AG04449 (cell line): ENCODE measurements at places on chromosomes 4 and X.
A peak's percentile ranks its signal among the peaks of the same experiment; 100 is the strongest.

DNA sequence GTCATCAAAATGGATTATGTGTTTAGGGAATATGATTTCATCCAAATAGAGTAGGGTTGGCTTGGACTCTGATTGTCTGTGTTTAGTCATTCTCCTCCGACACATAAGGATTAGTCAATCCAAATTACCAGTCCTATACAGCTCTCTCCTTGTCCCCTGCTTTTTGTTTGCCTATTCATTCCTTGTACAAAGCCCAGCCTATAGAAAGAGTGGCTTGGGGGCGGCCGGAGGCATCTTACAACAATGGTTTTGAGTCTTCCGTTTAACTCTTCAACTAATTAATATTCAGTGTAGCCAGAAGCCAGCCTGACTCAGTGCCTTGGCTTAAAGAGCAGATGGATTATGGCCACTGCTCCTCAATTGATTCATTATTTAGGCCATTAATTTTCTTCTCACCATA lies 796.6 kb upstream of the POU3F4 start:
- no peak for DNase-seq

- DNase-seq = peak; percentile 10
Measured at GRCh38 chr4:151266497-151266896, 10.5 kb upstream of the PRSS48 start.

DNA sequence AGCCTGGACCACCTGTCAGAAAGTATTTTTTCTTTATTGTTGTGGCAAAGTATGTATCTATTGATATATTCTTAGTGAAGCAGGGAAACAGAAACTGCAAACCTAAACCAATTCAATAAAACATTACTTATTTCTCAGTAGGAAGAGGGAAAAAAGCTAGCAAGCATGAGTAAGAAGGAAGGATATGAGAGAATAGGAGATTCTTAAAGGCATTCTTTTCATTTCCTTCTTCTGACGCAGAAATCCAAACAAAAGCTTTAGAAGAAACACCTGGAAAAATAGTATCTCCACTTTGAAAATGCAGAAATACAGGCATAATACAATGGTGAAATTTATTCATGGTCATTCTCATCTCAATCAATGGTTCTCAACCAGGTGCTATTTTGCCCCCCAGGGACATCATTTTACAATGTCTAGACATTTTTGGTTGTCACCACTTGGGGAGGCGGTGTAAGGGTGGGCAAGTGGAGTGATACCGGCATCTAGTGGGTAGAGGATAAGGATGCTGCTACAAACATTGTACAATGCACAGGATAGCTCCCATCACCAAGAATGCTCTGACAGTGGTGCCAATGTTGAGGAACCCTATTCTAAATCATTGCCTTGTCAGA lies 21.7 kb upstream of the ATXN3L start:
- no peak for DNase-seq

DNA sequence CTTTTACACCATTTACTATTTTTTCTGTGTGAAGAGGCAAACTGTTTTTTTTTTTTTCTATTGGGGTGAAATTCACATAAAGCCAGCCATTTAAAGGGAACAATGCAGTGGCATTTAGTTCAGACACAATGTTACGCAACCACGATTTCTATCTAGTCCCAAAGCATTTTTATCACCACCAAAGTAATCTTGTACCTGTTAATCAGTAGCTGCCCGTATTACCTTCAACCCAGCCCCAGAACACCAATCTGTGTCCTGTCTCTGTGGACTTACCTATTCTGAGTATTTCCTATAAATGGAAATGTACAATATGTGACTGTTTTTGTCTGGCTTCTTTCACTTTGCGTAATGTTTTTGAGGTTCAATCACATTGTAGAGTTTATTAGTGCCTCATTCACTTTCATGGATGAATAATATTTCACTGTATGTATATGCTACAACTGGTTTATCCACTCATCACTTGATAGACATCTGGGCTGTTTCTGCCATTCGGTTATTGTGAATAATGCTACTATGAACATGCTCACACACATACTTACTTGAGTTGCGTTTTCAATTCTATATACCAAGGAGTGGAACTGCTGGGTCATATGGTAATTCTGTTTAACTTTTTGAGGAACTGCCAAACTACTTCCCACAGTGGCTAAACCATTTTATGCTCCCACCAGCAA lies 116.2 kb downstream of the CDS1 start:
- DNase-seq = no peak

DNA sequence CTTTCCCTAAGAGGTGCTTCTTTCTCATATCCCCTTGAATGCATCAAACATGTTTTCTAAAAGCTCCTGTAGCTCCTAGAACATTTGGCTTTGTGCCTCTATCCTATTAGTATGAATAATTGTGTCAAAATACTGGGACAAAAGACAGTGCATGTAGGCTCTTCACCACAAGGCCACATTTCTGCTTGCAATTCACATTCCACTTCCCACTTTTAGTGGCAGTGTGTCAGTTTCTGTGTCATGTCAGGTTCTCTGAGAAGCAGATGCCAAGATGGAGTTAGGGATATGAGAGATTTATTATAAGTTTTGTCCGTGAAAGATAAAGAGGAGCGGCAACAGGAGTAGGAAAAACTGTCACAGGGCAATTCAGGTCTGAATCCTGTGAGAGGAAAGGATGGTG lies 61.3 kb upstream of the GPRIN3 start:
- no peak for DNase-seq

DNA sequence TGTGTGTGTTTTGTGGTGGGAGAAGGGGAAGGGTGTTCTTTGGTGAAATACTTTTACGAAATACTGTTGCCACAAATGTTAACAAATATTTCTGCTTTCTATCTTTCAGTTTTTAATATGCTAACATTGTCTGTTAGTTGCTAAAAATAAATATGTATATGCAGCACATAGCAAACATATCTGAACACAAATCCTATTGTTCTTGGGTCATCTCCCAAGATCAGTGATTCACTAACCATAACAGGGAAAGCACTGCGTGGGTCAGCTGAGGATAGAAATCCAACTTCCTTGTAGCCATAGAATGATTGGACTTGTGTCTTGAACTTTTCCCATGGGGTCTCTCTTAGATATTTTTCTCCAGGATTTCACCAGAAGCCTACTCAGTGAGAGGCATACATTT lies 250.3 kb upstream of the FAM47A start:
- no peak for DNase-seq

DNA sequence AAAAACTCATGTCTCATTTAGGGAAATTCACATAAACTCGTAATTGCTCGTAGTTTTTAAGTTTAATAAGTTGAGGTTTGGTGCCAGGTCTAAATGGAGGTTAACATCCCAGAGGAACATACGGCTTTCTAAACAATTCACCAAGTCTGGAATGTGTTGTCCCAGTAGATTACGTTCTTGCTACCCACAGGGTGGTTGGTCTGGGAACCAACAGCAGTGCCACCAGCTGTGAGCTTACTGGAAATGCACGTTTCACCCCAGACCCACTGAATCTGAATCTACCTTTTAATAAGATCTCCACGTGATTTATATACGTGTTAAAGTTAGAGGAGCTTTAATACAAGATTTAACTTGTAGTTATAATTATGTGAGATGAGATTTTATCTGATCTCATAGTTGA lies 134.3 kb downstream of the BMPR1B start:
- no peak for DNase-seq

DNA sequence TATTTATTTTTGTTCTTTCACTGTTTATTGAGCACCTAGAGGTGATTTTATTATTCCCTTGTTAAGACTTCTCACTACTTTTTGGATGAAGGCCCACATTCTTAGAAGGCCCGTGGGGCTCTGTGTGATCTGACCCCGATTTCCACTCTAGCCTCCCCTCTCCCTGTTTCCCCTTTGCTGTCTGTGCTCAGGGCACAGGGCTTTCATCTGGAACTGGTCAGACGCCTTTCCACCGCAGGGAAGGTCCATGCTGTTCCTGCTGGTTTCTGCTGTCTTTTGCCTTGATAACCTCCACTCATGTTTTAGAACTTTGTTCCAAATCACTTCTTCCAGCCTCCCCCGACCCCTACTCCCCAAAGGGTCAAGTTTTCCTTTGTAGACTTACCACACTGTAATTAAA lies 31.3 kb upstream of the ANAPC4 start:
- DNase-seq = no peak

GRCh38 chrX:43557792-43558191 lies 98.3 kb upstream of the MAOA start:
- DNase-seq = no peak

DNA sequence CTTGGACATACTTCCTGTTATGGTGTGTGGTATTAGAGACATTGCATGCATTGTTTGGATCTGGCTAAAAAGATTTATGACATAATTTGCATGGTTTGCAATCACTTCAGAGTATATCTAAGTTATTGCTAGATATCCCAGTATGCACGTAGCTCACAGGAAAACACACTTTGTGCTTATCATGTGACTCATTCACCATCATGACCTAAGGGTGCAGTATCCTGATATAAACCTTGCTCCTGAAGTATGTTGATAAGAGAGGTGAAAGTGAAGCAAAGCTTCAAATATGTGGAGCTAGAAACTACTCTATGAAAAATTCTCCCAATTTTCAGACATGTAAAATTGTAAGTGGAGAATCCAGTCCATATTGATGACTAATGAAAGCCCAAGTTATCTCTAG lies 46.9 kb upstream of the GRXCR1 start:
- DNase-seq = no peak

GRCh38 chr4:52157641-52158316 lies 106.7 kb downstream of the SPATA18 start:
- no peak for DNase-seq

GRCh38 chr4:185424905-185425646 lies 688 bp downstream of the UFSP2 start:
- no peak for DNase-seq

- no peak for DNase-seq
Measured at GRCh38 chr4:153137677-153138630, 66.3 kb upstream of the TRIM2 start.

DNA sequence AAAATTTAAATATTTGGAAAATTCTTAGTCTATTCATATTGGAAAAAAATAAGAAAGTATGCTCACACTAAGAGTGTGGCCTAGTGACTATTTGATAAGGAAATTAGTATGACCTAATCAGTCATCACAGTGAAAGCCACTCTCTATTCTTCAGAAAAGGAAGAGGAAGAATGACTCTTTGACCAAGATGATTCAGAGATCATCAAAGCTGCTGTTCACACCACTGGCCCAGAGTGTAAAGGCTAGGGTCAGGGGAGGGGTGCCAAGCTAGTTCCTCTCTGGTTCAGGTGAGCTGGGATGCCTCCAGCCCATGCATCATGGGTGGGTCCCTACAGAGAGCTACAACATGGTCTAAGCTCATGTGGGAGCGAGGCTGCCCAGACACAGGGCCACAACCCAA lies 396.9 kb upstream of the NDST3 start:
- no peak for DNase-seq

DNA sequence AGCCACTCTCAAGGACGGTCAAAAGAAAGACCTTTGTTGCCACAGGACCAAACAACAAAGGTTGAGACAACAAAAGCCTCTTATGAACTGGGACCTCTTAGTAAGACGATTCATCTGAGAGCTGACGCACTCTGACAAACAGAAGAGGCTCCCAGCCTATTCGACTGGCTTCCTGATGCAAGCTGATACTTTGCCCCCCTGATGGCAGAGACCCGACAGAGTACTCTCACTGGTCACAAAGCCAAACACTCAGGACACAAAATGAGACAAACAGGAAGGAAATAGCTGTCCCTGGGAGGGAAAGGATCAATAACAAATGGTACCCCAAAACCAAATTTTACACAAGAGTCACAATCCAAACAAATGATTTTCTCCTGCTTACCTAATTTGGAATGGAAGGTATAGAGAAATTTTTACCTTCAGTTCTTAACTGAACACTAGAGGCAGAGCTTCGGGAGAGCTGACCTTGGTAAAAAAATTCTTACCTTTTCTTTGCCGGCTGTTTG lies 75.2 kb upstream of the PLAC8 start:
- no peak for DNase-seq

DNA sequence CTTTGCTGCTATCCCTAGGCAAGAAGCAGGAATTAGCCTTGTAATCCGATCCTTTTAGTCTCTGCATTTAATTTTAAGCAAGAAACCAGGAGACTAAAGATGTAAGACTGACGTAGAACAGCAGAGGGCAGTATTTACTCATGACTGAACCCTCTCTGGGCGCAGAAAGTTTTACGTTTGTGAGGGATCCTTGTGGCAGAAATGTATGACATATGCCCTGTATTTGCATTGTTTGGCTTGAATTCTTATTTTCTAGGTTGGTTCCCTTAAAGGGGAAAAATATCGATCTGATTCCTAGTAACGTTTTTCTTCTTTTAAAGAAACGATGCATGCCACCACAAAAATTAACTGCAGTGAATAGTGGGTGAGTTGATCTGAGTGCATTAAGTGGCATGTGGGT lies 1.3 kb upstream of the FAT4 start:
- peak; percentile 68 for DNase-seq

DNA sequence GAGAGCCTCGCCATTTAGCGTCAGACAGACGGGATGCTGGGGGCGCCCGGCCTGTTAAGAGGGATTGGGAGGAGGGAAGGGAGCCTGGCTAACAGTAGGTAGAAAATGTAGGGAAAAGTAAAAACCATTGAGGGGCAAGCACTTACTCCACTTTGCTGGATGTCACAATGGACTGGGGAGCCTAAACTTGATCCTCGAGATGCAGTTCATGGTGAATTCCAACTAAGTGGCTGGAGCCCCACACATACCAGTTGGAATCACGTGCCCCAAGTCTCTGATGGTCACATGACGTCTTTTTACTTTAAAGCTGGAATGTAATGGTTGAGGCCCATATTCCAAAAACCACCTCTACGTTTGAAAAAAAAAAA lies 1.5 kb downstream of the PLS3 start:
- no peak for DNase-seq

DNA sequence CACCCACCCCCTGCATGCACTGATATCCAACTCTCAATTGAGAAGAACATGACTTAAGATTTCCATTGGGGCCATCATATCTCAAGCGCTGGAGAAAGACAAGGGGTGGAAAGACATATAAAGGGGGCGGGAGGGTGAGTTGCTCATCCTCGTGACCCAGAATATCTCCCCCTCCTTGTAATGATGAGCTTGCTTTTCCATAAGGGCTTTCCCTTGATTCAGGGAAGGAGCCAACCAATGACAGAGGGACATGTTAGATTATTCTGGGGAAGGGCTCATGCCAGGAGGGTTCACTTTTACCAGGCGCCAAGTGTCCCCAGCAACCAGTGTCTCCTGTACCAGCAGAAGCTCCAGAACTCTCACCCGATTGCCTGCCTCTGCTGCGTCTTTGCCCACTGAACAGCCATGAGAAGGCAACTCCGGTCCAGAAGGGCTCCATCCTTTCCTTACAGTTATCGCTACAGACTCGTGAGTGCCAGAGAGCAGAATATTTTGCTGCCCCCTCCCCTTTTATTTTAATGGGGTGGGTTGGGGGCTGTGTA lies at the start of gene ATP1B4:
ATP1B4 (plus strand) TSS at position 326 of the 542 bp plus-strand sequence; CDS start at position 406, 80 bp downstream.
- DNase-seq = no peak

DNA sequence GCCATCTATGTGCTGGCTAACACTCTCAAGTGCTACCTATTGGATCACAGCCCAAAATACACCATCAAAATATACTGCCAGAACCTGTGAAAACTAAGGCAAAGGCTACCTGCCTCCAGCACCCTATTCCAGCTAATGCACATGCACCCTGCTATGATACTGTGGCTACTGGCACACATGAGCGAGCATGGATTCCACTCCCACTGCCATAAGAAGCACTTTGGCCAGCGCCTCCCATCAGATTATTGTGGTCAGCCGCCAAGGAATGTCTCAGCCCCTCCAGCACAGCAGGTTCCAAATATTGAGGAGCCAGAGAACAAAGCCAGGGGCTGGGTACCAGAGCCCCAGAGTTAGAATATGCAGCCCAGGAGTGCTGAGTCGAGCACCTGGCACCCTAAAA lies 32.5 kb upstream of the TMPRSS11F start:
- no peak for DNase-seq

GRCh38 chr4:5940470-5941203 lies 47.8 kb upstream of the CRMP1 start:
- DNase-seq = no peak
